Dorsolateral prefrontal cortex (tissue), 122 donors: ENCODE measurements at places on chromosomes 12 and 14. TPM values are rescaled to one million over a fixed set of nuclear protein-coding genes. Genes with fewer than 3 reads are reported as not detected.

Gene GPR84
- total RNA-seq, result not detected

Gene MLH3
- 44.9 TPM for total RNA-seq

Gene ARHGEF25
- total RNA-seq, result 94.1 TPM

Gene IL31
- not detected for total RNA-seq

Gene CHGA
- total RNA-seq, result 296 TPM
